AG10803 (cell line): ENCODE measurements at places on chromosomes 2 and 18.

GRCh38 chr2:119068154-119068725 is 90.3 kb downstream of the C1QL2 start:
- no peak for DNase-seq

- no peak for DNase-seq
These were observed 82.8 kb upstream of the PNPT1 start for GRCh38 chr2:55776479-55776878.

DNA sequence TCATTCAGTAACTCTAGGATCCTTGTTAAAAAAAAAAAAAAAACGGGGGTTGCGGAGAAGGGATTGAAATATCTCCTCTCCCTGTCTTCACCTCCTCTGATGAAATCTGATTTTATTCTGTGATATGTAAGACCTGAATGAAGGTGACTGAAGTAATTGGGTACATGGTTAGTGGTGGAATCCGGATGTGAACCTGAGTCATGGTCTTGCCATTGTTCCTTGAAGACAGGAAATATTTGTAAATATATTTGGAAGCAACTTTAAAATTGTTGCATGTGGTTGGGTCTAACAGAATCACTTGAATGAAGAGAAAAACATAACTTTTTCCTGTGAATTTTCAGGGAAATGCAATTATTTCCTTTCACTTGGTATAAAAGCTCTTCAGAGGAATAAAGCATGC is 3.0 kb upstream of the IL1A start:
- no peak for DNase-seq

GRCh38 chr2:8457699-8458502 is 224.0 kb upstream of the ID2 start:
- no peak for DNase-seq

DNA sequence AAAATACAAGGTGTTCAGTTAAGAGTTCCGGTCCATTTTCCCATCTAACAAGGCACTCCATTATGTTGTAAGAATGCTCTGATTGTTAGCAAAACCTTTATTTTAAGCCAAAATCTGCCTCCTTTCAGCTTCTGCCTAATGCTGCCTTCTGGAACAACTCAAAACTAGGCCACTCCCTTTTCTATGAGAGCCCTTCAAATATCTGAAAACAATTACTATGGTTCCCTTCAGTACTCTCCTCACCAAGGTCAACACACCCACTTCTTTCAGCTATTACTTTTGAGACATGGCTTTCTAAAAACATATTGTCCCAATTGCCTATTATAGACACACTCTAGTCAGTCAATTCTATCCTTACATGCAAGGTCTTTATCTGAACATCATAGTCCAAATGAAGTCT is 429.4 kb downstream of the ERBB4 start:
- DNase-seq: no peak

DNA sequence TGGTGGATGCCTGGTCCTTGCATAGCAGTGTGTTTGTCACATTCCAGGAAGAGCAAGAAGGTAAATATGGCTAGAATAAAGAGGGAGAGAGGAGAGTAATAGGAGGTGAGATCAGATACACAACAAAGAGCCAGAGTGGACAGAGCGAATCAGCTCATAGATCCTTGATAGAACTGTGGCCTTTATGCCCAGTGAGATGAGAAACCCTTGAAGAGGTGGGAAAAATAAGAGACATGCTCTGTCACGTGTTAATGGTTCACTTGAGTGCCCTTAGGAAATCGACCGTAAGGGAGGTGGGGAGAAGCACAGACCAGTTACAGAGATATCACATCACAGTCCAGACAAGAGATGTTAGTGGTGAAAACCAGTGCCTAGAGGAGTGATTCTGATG is 84.7 kb upstream of the RAB27B start:
- DNase-seq: no peak

- peak; percentile 2 for DNase-seq
These were observed 93.6 kb downstream of the GYPC start for GRCh38 chr2:126749537-126749936.

DNA sequence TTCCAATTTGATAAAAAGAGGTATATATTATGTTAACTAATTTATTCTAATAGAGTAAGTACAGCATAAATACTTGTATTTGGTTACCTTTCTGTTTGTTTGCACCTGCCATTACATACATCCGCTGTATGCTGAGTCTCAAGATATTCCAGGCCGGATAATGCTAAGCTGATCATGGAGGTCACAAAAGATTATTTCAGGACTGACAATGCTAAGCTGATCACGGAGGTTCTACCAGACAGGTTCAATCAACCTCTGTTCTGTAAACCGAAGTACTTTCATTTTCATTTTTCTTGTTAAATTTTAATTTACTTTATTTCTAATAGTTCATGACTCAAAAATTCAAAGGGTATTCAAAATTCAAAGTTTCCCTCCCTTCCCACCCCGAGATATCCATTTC is 31.1 kb downstream of the PNO1 start:
- no peak for DNase-seq

DNA sequence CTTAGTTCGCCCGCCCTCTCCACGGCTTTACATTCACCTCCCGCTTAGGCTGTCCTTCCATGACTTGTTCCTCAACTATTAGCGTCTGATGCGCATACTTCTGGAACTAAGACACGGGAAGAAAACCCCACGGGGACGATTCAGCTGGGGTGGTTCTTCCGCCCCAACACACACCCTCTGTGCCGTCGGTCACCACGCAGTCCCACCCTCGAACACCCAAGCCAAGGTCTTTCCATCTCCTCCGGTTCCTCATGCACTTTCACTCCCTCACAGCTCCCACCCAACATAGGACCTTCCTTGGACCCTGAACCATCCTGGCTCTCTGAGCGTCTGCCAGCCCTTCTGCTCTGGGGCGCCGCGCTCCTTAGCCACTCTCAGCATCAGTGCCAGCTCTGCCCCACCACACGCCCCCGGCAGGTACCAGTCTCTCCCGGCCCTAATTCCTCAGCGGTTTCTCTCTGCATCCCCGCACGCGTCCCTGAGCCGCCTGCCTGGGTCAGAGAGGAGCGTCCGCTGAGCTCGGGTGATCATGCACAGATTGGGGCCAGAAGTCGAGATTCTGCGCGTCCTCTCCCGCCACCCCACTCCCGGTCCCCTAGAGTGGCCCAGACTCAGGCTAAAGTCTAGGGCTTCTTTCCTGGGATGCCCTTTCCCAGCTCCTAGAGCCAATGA is 522 bp upstream of the SRD5A2 start:
- no peak for DNase-seq

DNA sequence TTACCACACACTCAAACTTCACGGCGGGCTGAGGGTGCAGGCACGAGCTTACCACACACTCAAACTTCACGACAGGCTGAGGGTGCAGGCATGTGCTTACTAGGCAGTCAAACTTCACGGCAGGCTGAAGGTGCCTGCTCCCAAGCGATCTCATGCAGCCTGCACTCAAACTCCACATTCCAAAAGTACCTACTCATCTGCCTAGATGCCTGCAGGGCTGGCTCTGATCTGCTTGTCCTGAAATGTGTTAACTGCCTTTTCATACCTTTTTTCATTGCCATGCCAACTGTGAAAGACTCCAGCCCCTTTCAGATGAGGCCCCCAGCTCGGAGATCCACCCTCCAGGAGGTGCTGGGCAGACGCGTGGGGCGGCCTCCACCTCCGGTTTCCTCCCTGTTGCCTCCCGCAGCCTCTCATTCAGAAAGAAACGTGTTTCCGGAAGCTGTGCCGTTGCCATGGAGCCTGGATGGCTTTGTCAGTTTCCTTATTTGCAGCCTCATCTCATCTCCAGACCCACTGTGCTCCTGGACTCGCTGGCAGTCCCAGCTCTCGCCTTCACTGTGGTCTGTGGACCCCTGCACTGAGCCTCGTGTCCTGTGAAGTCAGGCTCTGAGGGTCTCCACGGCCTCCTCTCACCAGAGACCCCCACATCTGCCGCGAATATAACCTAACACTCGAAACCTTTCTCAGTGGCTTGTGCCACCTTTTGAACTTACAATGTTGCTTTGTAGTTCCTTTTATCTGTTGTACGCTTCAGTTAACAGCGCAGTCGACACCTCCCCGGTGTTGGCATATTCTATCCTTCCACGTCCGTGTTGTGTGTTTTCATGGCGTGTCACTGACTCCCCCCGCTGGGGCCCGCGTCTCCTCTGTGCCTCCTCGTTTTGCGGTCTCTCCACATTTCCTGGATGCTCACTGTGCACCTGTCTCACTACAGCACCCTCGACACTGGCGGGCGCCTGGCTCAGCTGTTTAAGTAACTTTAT is 106.1 kb upstream of the ALKAL2 start:
- peak; percentile 1 for DNase-seq

GRCh38 chr2:161436411-161436810 is 20.3 kb downstream of the TBR1 start:
- peak; percentile 89 for DNase-seq

DNA sequence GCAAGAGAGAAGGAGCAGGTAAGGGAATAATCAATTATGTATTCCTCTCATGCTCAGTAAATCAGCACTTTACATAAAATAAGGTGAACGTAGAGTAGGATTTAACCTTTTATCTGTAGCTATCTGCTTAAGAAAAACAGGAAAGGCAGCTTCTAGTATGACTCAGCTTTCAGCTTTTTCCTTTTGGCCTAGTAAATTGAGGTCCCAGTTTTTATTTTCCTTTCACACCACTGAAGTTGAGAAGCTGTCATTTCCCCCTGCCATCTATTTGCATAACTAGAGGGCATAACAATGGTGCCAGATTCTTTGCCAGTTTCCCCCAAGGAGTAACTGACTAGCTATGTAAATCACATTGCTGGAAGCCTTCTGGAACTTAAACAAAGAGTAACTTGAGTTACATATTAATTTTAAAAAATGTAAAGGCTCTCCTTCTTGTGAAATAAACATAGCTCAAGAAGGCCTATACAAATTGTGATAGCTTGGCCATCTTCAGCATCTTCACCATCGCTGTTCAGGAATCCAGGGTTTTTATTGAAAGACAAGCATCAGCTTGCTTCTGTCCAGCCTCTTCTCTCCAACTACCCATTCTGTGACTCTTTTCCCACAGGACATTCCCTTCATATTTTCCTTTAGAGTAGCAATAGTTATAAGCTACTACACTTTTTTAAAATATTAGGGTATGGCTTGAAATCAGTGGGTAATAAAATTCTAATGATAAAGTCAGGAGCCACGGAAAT is 97.0 kb downstream of the KYNU start:
- peak; percentile 38 for DNase-seq

GRCh38 chr2:20913491-20913890 is 90.6 kb upstream of the LDAH start:
- no peak for DNase-seq

DNA sequence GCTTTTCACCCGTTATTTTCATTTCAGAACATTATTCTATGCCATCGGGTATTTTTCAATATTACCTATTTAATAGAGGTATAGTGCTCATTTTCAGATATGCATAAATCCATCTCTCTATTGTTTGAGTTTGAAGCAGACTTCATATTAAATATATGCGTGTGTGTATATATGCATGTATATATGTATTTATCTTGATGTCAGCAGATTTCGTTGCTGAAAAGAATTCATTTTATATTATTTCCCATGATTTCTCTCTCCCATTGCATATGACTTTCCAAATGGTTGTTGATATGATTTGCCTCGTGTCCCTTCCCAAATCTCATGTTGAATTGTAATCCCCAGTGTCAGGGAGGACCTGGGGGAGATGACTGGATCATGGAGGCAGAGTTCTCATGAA is 28.6 kb upstream of the COPS8 start:
- DNase-seq: no peak

DNA sequence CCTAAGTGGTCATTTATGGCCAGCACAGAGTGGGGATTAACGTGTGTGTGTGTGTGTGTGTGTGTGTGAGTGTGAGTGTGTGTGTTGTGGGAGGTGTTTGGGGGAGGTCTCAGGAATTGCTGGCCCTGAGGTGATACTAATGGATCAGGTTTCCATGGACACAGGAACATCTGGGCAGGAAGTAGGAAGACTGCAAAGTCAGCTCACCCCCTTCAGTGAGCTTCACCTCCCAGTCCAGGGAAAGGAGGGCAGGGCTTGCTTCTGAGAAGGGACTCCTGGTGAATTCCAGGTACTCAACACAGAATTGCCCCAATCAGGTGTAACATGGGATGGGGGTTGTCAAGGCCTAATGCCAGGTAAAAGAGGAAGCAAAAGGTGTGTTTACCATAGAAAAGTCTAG is 30.3 kb upstream of the IL1R1 start:
- no peak for DNase-seq
